Erythroblast (primary cell): ENCODE measurements at places on chromosomes 2 and 18.

GRCh38 chr2:19349911-19350677, 8.3 kb downstream of the OSR1 start:
- DNase-seq: peak; percentile 74

- DNase-seq: no peak
Measured at GRCh38 chr2:142048581-142048980, 82.2 kb downstream of the LRP1B start.

DNA sequence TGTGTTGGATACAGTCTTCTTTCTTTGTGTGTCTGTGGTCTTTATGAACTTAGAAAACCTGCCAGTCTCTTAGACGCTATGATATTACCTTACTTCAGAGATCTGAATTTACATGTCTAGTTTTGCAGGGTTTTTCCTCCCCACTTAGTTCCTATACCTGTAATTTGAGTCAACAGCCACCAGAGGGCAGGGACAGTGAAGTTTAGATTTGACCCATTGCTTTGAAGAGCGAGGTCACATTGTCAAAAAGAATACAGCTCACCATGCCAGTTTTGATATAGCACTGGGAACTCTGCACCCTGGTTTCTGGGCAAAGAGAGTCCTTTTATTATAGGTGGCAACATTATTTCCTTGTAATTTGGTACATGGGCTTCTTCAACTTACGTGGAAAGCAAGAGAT, 102.3 kb downstream of the MAPK4 start:
- DNase-seq: peak; percentile 50

DNA sequence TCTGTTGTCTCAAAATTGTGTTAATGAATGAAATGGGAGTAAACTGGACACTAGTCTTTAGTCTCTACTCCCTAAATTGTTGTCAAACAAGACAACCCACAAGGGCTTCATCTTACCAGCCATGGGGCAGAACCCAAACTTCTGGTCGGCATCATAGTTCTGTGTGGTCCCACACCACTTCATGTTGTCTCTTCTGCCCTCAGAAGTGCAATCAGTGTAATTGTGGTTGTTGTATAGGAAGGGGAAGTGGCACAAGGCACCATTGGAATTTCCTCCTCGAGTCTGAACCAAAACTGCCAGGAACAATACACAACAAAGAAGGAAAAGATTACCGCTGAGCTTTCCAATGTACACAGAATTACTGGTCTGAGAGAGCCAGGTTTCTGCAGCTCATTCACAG, 12.6 kb downstream of the FN1 start:
- DNase-seq: no peak

- DNase-seq: peak; percentile 82
Measured at GRCh38 chr2:207531032-207531952, 1.5 kb downstream of the CREB1 start.

GRCh38 chr2:43100362-43100882, 126.0 kb downstream of the ZFP36L2 start:
- no peak for DNase-seq

DNA sequence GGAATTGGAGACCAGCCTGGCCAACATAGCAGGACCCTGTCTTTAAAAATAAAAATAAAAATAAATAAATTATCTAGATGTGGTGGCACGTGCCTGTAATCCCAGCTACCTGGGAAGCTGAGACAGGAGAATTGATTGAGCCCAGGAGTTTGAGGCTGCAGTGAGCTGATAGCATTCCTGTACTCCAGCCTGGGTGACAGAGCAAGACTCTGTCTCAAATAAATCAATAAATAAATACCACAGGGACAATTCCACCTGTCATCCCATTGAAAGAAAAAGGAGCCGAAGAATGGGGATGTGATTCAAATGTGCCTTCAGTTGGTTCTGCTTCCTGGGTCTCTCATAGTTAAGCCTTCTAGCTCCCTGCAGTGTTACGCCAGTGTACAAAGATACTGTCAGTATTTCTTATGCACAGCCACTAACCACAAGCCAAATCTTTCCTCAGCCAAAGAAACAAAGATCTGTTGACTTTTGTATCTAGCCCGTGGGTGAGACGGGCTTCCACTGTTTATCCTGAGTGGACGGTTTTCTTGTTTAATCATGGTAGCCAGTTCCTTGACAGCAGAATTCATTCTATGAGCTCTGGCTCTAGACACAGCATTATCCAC, 12.6 kb downstream of the LGALSL start:
- no peak for DNase-seq

DNA sequence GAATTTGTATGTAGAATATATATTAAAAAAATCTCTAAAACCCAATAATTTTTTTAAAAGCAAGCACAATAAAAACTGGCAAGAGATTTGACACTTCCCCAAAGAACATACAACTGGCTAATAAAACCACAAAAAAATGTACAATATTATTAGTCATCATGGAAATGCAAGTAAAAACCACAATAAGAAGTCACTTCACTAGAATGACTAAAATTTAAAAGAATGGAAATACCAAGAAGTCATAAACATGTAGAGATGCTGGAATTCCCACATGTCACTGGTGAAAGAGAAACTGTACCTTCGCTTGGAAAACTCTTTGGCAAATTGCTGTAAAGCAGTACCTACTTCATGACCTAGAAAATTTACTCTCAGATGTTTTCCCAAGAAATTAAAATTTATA, 43.4 kb upstream of the KYNU start:
- DNase-seq: no peak

GRCh38 chr2:66583881-66584280, 149.0 kb downstream of the MEIS1 start:
- DNase-seq: no peak

DNA sequence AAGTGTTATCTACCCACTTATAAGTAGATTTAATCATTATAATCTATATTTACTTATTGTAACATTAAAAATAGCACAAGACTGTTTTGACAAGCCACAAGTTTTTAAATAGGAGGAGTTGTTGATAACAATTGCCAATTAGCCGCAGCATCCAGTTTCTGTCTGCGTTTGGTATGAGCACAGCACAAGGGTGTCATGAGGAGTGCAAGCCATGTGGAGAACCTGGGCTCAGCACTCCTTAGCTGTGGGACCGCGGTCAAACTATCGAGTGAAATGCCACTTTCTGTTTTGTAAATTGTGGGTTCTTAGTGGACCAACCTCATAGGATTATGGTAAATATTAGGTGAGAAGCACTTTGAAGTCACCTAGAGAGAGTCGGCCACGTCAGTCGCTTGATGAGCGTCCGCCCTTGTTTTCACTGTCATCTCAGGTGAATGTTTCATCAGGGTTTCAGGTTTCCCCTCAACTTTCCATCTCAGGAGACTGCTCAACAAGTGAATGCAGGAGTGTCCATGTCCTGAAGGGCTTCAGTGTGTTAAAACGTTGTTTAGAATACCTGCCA, 294.5 kb downstream of the ZNF407 start:
- DNase-seq: no peak

GRCh38 chr2:186889101-186889879, 40.3 kb upstream of the ZSWIM2 start:
- DNase-seq: no peak

DNA sequence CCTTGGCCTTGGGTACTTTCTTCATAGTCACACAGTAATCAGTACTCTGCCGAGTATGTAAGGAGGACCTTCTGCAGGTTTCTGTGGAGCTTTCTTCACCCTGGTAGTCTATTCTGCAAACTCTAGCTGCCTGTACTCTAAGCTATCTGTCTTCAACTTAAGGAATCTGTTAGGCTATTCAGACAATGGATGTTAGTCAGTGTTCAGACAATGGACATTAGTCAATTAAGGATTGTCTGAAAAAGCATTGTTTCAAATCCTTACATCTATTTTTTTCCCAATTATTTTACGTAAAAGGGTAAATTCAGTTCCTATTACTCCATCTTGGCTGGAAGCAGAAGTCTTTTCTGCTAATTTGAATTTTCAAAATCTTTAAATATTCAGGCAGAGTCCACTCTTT, 75.7 kb downstream of the WDR7 start:
- DNase-seq: no peak

DNA sequence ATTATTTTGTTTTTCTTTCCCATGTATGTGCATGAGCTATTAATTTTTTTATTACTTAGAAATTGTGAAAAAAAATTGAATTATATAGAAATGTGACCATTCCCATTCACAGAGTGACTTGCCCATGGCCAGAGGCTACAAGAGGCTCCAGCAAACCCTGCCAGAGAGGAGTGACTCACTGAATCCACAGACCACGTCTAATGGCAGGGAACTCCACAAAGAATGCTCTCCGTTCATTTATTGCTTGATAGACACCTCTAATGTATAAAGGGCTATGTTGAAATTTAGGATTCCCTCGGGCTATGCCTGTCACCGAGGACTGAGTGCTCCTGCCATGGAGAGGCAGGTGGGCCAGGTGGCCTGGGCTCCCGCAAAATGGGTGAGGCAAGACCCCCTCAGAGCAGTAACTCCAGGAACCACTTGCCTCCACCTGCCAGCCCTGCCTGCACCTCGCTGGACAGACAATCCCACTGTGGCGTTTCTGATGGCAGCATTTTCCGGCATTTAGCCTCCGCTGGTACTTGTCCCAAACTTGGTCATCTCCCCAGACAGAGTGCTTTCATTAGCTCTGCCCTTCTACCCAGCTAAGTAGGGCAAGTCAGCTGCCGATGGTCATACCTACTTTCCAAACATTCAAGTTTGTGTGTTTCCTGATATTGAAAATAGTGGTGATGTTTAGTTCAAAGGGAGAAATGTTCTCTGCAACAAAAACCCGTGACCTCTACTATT, 200.3 kb downstream of the PRKCE start:
- DNase-seq: no peak

- no peak for DNase-seq
Measured at GRCh38 chr18:25895518-25895917, 194.9 kb downstream of the SS18 start.

DNA sequence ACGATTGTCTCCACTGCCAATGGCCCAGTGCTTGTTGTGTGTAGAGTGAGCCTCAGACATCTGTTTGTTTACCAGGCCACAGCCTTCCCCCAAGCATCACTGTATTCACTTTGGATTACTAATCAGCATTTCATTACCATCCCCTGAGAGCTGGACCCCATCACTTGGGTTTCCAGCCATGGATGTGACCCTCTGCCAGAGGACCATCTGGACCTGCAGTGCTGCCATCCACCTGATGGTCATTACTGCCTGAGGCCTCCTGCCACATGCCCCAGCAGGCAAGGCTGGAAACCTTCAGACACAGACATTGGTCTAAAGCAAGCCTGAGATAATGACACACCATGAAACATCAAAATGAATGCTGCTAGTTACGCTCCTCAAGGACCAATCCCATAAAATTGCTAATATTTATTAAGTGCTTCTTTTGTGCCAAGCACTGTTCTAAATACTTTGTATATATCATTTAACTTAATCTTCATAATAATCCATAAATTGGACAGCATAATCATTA, 2096.3 kb upstream of the CELF4 start:
- no peak for DNase-seq

DNA sequence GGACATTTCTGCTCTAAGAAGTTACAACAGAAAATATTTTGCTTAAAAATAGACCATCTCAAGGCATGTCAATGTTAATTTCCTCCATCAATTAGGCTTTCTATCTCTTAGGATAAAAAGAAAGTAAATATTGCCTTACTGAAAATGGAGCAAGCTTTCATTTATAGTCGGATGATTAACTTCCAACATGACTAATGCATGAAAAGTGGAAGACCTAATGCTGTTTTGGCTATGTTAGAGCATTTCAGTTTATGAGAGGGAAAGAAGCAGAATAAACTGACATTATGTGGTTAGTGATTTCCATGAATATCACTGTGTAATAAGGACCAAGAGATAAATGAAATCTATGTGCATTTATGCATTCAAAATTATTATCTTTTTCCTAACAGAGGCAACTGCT, 475.2 kb upstream of the UBE2E3 start:
- no peak for DNase-seq

- no peak for DNase-seq
Measured at GRCh38 chr2:52698408-52698807, 1069.2 kb upstream of the CHAC2 start.

DNA sequence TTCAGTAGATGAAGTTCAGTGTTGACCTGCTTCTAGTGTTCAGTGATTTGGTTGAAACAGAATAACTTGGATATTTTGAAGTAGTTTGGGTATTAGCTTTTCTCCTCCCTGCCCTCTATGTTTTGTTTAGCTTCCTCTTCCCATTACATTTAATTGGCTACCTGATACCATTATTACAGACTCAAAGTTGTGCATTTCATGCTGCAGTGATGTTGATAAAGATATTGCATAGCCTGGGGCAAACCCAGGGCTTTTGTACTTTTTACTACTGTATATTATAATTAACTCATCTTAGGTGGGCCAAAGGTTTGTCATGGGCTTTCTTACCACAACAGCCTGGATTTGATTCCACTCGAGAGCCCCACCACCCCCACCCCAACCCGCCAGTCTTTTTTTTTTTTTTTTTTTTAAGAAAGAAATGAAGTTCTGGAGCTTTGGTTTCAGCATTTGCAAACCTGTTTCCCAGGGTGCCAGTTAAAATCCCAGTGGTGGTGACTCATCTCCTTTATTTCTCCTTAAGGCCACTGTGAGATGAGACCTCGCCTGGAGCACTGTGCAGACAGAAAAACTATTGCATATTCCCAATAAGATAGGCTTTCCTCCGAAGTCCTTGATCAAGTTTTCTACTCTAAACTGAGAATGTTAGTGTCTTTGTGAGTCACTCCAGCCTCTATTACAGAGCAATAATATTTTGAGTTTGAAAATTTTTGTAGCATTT, 393.7 kb upstream of the FANCL start:
- DNase-seq: no peak

DNA sequence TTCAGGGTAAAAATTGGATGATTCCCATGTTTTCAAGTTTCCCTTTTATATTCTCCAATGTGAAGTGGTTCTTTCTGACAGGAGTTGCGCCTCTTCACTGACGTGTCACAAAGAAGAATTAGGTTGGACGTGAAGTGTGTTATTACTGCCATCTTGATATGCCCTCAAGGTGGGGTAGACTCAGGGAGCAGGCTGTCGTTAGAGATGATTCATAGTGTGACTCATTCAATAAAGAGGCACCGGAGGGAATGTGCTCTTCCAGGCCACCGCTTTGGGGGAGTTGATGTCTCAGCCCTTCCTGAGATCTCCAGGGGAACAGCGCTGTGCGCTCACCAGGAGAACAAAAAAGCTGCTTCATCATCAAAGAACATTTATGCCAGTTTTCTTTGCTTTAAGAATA, 3.6 kb upstream of the DGKD start:
- DNase-seq: peak; percentile 70

DNA sequence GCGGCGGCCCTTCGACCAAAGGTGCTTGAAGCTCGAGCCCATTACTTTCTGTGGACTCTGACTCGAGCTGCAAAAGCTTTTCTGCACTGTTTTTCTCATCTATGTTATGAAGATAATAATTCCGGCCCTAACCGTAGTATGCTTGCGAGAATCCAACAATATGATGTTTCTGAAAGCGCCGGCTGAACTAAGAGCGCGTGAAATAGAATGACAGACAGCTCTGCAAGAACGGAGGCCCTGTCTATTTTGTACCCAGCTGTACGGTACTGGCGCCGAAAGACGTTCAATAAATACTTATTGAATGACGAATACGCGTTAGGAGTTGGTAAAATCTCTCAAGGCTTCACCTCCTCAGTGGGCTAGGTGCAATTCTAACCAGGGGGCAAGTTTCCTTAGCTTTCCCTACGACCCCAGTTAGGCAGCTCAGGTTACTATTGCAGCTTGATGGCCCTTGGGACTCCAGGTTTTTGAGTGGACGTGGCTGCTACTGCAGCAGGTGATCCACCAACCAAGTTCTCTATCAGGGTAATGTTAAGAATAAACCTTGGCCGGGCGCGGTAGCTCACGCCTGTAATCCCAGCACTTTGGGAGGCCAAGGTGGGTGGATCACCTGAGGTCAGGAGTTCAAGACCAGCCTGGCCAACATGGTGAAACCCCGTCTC, 570 bp downstream of the SCRN3 start:
- peak; percentile 72 for DNase-seq
